GM12878 (cell line): ENCODE measurements at places on chromosomes 7 and 10. TPM values are rescaled to one million over a fixed set of nuclear protein-coding genes. Genes with fewer than 3 reads are reported as not detected.

Gene PHYHIPL
- polyA plus RNA-seq: not detected in 2 replicates

Gene GALNT17
- not detected in 2 replicates for polyA plus RNA-seq

Gene MYL10
- not detected in 2 replicates for polyA plus RNA-seq

DNA sequence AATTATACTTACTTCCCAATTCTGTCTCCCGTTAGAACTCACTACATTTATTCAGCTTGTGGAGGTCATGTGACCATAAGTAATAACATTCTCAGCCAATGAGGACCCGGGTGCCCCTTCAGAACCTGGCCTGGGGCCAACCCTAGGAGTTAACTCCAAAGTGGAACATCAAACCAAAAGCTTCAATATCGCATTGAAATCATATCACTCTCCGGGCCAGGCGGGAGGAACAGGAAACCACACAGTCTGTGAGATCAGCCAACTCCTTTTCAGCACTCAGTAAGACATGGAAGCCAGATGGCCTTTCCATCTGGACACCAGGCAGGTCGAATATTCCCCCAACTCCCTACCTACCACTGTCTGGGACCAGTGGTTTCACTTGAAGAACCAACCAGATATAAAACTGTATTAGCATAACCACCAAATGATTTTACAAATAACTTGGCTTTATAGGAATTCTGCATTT, 5.5 kb downstream of the CREB3L2 start:
- no peaks in the 10 kb centered on the region for H3K27me3 ChIP-seq
- peak overlapping the region; percentile 67 for H3K27ac ChIP-seq
- H3K4me3 ChIP-seq: peak overlapping the region; percentile 62
- DNase-seq: no peak
- H3K36me3 ChIP-seq: no peaks in the 10 kb centered on the region

DNA sequence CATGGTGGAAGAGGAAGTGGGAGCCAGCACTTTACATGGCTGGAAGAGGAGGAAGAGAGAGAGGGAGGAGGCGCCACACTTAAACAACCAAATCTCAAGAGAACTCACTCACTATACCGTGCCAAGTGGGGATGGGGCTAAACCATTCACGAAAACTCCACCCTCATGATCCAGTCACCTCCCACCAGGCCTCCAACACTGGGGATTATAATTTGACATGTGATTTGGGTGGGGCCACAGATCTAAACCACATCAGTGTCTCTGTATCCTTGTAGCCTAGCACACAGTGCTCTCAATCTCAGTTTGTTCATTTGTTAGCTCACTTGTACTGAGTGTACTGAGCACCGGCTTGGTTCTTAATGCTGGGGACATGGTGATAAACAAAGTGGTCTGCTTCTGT, 228.3 kb downstream of the BUB3 start:
- no peak overlapping the region for H3K27ac ChIP-seq
- H3K27me3 ChIP-seq: no peaks in the 10 kb centered on the region
- no peaks in the 10 kb centered on the region for H3K36me3 ChIP-seq
- H3K4me1 ChIP-seq: no peaks in the 10 kb centered on the region
- DNase-seq: no peak

DNA sequence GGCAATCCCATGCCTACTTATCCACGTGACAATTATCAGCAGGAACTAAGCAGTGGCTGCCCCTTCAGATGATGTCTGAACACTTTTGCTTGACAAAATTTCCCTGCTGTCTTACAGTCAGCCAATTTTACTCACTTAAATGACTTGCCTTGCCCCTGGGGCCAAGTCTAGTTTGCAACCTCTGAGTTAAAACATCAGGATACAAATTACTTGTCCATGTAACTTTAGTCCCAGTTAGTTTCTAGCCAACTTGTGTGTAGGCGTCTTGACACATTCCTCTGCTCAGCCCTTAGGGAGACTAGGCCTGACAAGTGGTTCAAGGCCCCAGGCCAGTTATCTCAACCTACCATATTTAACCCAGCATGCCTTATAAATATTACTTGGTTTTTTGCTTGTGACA, 11.6 kb upstream of the TYSND1 start:
- DNase-seq: no peak
- H3K27me3 ChIP-seq: no peaks in the 10 kb centered on the region
- H3K4me3 ChIP-seq: no peak overlapping the region
- H3K27ac ChIP-seq: no peak overlapping the region
- H3K36me3 ChIP-seq: peaks cover 7% of the 10 kb centered on the region

GRCh38 chr10:132467464-132468149, 70.0 kb upstream of the INPP5A start:
- no peak for DNase-seq
- no peak overlapping the region for H3K4me3 ChIP-seq
- no peaks in the 10 kb centered on the region for H3K4me1 ChIP-seq
- no peaks in the 10 kb centered on the region for H3K36me3 ChIP-seq
- H3K27me3 ChIP-seq: no peaks in the 10 kb centered on the region

Gene LEP
- not detected in 2 replicates for polyA plus RNA-seq

Gene ETV1
- polyA plus RNA-seq: 0.03 TPM in 1 of 2 replicates, not detected in the other

DNA sequence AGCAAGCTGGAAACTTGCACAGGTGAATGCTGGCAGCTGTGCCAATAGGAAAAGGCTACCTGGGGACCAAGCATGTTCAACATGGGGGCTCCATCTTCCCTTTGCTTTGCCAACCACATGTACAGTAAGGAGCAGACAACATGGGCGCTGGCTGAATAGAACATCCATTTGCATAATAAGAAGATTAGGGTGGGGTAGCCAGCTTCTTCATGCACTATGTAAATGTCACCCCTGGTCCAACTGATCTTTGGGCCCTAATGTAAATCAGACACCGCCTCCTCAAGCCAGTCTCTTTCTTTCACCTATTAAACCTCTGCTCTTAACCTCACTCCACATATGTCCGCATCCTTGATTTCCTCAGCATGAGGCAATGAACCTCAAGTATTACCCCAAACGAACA, 26.0 kb downstream of the MRPS24 start:
- peaks cover 4% of the 10 kb centered on the region; the same call in 1 of the 2 replicates for H3K4me1 ChIP-seq
- no peak overlapping the region for H3K4me3 ChIP-seq
- H3K36me3 ChIP-seq: no peaks in the 10 kb centered on the region
- no peaks in the 10 kb centered on the region for H3K27me3 ChIP-seq
- H3K27ac ChIP-seq: no peak overlapping the region

GRCh38 chr7:76283254-76284159, 19.0 kb upstream of the HSPB1 start:
- H3K36me3 ChIP-seq: no peaks in the 10 kb centered on the region

DNA sequence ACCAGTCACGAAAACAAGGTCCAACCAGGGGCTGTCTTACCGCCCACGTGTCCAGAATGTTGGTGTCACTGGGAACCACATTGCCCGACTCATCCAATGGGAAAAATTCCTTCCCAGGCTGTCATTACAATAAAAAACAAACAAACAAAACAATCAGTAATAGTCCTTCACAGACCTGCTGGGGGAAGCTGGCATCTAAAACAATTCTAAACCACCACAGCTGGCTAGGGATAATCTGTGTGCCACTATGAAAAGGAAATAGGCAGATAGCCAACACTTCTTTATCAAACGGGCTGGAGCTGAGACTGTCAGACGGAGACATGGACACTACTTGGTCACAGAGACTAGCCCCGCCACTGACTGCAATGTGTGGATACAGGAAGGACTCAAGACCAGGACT, 9.2 kb downstream of the AKR1B1 start:
- no peak overlapping the region for H3K4me3 ChIP-seq
- no peak overlapping the region for H3K27ac ChIP-seq
- H3K27me3 ChIP-seq: no peaks in the 10 kb centered on the region
- peaks cover 18% of the 10 kb centered on the region for H3K36me3 ChIP-seq
- DNase-seq: no peak

DNA sequence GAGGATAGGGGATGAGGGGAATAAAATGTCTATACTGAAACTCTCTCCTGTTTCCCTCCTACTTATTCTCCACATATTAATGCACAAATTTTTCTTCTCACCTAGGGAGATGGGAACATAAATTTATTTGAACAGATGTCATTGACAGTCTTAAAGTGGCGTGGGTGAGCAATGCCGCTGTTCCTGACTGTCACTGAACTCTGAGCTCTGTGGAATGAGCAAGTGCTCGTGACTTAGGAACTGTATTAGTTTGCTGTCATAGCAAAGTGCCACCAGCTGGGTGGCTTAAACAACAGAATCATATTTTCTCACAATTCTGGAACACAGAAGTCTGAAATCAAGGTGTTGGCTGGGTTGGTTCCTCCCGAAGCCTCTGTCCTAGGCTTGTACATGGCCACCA, 29.1 kb downstream of the INPP5F start:
- no peaks in the 10 kb centered on the region for H3K27me3 ChIP-seq
- no peak for DNase-seq
- H3K27ac ChIP-seq: no peak overlapping the region

Gene TAS2R3
- not detected in 2 replicates for polyA plus RNA-seq

DNA sequence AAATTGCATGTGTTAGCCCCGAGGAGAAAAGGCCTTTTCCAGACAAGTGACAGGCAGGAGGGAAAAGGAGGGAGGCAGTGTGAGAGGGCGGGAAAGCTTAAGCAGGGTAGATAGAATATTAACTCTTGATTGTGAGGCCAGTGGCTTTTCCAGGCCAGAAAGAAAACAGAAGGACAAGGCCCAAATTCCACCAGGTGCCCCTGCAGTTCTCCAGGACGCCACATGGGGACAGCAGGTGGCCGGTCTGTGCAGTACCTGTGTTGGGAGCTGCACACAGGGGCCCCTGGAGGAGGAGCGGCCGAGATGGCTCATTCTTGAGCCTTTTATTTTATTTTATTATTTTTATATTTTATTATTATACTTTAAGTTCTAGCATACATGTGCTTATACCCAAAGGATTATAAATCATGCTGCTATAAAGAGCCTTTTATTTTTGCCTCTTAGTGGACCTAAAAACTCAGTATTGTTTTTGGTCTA, 141.3 kb upstream of the KLF14 start:
- H3K27ac ChIP-seq: no peak overlapping the region
- H3K36me3 ChIP-seq: peaks cover 7% of the 10 kb centered on the region
- H3K27me3 ChIP-seq: no peaks in the 10 kb centered on the region

Gene ITGA8
- not detected in 2 replicates for polyA plus RNA-seq

Gene AFAP1L2
- polyA plus RNA-seq: 0.31 and 0.41 TPM in 2 replicates

Gene TAC1
- not detected in 2 replicates for polyA plus RNA-seq

Gene PRKAR2B
- polyA plus RNA-seq: 0.06 TPM in 1 of 2 replicates, not detected in the other

GRCh38 chr10:49571388-49571787, 32.5 kb upstream of the ERCC6 start:
- H3K27ac ChIP-seq: no peak overlapping the region
- H3K36me3 ChIP-seq: no peaks in the 10 kb centered on the region
- H3K4me1 ChIP-seq: no peaks in the 10 kb centered on the region
- DNase-seq: no peak
- no peak overlapping the region for H3K4me3 ChIP-seq

DNA sequence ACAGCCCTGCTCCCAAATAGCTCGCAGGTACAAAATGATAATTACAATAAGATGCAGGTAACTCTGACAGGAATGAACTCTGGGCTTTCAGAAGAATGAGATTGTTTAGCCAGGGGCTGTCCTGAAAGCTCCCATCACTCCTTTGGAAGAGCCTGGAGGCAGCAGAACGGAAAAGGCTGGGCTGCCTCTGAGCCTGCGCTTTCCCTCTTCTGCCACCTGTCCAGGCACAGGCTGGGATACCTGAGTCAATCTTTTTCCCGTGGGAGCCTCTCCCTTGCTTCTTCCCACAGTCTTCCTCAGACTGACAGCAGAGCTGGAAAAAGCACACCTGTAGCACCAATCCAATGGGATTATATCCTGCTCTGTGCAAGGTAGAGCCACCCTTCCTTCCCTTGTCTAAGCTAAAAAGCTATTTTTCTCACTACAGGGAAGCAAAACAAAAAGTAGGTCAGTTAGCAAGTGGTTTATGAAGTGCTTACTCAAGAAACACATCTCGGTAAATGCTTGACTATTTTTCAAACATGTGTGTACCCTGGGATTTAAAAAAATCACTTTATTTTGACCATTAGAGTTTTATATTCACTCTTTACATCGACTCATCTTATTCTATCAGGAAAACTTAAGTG, 12.3 kb upstream of the CUL1 start:
- H3K27me3 ChIP-seq: no peaks in the 10 kb centered on the region
- no peaks in the 10 kb centered on the region for H3K4me1 ChIP-seq
- H3K27ac ChIP-seq: no peak overlapping the region
